Activated CD4-positive, CD25-positive, alpha-beta regulatory T cell treated with anti-CD3 and anti-CD28 coated beads, Interleukin-2, amount 50 U/mL, for 72 hours (primary cell): ENCODE measurements at places on chromosomes 12 and 14.

- no peak for DNase-seq
Measured at GRCh38 chr14:55721353-55721752, 141.3 kb downstream of the KTN1 start.

DNA sequence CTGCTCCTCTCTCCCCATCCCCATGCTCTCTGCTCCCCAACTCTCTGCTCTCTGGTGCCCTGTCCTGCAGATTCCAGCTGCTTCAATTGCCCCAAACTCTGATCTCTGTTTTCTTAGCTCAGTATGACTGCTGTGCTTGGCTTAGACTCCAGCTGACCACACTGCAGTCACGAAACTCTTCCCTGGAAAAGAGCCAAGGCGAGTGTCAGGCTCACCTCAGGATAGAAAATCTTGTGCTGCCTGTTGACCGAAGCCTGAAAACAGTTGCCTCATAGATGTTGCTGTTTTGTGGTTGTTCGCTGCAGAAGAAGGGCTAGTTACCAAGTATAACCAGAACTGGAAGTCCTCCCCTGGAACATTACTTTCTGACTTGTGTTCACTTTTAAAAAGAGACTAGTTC is 6.7 kb upstream of the STON2 start:
- DNase-seq = no peak

DNA sequence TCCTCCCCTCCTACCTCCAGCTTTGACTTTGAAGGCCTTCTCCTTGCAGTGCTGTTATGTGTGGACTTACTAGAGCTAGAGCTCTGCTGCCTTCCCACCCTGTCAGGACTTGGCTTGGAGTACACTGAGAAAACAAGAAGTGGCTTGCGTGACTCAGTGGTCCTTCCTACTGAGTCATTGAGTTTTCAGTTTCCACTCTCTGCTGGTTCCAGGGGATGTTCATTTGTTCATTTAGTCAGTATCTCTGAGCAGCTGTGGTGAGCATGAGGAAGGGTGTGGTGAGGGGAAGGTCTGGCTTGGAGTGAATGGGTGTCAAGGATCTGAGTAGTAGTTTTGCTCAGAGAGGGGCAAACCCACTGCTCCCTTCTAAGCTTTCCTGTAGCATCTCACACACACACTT is 17.2 kb upstream of the ELK3 start:
- DNase-seq = peak; percentile 49

- no peak for DNase-seq
Measured at GRCh38 chr12:122374707-122375106, 47.8 kb downstream of the CLIP1 start.

DNA sequence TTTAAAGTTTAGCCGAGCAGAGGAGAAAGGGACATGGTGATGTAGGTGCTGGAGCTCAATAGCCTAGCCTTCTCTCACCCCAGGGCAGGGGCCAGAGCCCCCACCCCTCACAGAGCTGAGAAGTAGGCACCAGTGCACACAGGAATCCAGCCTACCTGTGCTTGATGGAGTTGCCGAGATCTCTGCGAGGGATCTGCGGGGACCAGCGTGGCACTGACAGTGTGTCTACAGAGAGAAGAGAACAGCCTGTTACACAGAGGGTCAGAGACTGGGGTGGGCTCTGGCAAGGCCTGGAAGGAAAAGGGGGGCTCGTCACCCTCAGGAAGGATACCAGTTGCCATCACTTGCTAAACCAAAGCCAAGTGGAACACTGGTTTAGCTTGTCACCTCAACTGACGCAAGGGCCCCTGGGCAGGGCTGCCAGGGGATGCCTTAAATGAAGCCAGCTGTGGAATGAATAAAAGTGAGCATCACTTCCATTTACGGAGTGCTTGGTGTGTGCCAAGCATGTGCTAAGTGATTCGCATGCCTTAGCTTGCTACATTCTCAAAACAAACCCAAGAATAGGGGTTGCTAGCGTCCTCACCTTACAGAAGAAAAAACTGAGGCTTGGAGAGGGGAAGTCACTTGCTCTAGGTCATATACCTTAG is 220.8 kb upstream of the NOS1 start:
- no peak for DNase-seq

DNA sequence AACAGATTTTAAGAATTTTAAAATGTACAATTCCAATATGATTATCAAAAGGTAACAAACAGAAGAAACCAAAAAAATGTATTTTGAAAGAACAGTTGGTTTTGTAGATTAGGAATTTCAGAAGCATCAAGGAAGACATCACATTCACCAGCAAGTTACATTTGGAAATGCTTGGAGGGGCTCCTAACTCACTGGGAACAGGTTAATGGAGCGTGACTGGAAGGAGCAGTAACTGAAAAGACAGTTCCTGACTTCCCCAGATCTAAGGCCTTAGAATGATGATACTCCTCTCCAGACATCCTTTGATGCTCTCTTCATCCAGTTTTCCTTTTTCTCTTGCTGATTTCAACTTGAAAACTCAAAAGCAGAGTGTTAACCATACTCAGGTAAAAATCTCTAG is 220.0 kb upstream of the EGLN3 start:
- DNase-seq = no peak

GRCh38 chr14:57659052-57659451 is 165.4 kb upstream of the CCDC198 start:
- DNase-seq = no peak

GRCh38 chr12:84730561-84731162 is 181.9 kb downstream of the SLC6A15 start:
- DNase-seq = no peak

GRCh38 chr14:99047441-99048031 is 224.5 kb downstream of the BCL11B start:
- DNase-seq = no peak

- no peak for DNase-seq
Measured at GRCh38 chr14:77151245-77151644, 9.7 kb upstream of the ZDHHC22 start.

DNA sequence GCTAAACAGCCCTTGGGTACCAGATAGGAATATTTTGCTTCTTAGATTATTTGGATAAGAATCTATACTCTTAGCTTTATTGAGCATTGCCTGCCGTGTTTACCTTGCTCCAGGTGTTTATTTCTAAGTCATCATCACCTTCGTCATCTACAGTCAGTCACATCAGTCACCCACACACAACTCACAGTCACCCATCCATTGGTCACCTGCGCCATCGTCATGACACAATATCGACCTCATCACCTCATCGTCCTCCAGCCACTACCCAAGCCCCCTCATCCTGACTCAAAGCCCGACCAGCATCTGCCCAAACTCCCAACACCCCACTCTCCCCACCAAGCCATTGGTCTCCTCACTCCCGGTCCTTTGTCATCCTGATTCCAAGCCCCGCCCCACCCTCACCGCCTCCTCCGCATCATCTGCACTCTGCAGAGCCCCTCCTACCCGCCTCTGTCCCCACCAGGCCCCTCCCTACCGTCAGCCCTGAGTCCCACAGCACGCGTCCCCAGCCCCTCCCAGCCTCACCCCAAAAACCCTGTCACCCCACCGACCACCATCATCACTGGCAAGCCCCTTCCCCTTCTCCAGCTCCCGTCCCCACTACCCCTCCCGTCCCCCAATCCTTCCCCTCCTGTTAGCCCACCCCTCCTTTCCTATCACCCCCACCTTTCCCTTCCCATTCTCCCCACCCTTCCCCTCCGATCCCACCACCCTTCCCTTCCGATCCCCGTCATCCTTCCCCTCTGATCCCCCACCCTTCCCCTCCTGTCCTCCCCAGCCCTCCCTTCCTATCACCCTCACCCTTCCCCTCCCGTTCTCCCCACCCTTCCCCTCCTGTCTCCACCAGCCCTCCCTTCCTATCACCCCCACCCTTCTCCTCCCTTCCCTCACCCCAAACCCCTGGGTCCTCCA is 9.8 kb downstream of the DLK1 start:
- DNase-seq = no peak

DNA sequence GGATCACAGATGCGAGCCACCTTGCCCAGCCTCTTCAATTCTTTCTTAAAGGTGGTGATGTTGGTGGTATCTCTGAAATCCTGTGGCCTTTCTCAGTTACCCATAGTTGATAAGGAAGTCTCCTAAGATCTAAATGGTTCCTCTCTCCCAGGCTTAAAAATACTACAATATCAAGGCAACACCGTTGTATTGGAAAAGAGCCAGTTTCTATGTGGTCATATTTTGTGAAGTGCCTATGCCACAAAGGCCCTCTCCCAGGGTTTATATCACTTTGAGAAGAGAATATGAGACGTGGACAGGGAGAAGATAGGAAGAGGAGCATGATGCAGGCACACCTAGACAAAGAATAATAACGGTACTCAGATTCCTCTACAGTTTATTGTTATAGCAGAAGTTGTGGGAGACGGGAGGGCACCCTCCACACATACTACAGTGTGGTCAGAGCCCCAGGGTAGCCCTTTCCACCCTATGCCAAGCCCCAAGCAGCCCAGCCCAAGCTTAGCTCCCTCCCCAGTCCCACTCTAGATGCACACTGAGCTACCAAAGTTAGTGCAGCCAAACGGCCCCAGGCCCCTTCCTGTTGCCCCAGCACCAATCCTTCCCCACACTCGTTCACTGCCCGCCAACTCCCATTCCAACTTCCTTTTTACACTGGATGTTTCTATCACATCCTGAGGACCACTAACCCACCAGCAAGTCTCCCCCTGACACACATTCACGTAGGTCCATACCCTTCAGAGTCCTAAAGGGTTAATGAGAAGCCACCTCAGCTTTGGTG is 8.3 kb downstream of the NDRG2 start:
- DNase-seq = no peak

DNA sequence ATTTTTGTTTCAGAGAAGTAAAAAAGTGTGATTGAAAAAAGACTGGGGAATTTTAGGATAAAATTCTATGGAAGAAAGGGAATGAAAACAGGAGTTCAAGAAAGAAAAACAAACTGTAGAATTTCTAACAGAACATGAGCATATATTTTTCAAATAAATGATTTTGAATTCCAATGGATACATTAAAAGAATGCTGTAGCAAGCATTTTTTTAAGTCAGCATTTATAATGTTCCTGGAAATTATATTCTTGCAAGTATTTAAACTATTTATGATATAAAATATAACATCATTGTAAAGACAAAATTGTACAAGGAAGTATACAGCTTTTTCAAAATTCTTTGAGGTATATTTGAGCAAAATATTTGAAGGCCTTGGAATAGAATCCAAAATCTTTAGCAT is 450.7 kb downstream of the AEBP2 start:
- no peak for DNase-seq

DNA sequence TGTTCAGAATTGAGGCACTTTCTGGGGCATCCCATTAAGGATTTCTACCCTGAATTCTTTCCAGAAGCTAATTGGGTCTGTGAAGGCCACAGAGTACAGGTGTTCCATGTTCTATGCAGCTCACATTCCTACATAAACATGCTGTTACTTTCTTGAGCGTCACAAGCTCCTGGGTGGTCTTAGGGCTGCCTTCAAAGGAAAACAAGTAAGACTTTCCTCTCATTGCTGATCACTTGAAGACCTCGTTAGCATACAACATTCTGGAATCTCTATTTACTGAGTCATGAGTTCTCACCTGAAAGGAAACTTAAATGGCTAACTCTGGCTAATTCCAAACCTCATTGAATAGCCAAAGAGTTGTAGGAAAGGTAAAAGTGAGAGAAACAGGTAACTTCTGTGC is 63.0 kb upstream of the HMGA2 start:
- DNase-seq = no peak

- no peak for DNase-seq
Measured at GRCh38 chr12:70754330-70754741, 117.1 kb upstream of the PTPRB start.

DNA sequence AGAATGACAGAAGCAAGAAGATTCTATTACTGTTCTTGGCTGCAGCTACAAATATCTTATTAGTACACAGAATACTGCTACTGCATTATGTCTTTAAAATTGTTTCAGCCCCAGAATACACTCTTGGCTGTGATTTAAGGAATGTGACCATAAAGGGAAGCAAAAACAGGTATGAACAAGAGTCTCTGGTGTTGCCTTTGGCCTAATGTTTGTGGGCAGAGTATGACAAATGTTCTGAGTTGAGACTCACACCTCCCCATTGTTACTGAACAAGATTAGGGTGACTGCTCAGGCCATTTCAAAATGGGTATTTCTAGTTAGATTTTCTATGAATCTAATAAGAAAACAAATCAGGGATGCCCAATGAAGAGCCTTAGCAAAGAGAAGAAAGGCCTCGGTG is 28.5 kb downstream of the TTC6 start:
- no peak for DNase-seq

GRCh38 chr14:51121096-51121495 is 26.2 kb upstream of the TRIM9 start:
- no peak for DNase-seq

DNA sequence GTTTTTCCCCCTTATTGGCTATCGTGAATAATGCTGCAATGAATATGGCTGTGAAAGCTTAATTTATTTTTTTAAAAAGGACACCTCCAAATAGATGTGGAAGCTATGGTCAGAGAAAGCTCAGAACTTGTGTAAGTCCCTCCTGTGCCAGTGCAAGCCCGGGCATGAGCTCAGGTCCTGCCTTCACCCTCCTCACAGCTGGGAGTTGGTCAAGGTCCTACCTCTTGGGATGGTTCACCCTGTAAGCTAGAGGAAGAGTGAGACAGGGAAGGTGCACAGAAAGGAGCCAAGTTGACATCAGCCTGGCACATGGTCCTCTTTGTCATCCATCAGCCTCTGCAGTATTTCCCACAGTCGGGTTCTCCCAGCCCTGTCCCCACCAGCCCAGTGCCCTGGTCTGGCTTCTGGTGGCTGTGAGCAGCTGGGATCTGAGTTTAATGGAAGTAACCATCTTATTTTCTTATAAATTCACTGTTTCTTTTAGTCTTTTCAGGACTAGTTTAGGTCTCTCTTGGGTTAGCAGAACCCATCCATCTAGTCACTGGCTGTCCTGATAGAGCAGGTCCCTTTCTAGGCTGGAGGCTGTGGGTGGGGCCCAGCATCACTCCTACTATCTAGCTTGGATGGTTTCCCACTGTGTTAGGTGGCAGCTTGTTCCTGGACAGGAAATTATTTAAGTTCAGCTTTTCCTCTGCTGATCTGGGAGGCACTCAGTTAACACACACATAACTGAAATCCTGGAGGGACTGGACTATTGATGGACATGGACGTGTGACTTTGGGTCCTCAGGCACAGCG is 11.8 kb upstream of the PLEKHG3 start:
- DNase-seq = no peak

GRCh38 chr12:69527506-69528272 is 57.5 kb downstream of the FRS2 start:
- no peak for DNase-seq

DNA sequence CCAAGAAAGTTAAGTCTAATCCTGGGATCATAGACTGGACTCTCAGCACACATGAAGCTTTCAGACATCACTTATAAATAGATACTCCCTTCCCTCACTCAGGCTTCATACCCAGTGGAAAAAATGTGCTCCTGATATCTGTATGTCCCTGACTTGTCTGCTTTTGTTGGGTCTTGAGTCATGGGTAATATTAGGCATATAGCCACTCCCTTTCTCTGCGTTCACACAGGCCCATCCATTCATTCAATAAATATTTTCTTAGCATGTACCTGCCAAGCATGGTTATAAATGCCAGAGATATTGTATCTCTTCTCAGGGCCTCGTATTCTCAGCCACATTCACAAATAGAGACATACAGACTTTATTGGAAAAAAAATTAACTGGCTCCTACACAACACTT is 43.5 kb downstream of the COX16 start:
- DNase-seq = no peak

- no peak for DNase-seq
Measured at GRCh38 chr14:53042480-53042879, 91.6 kb upstream of the FERMT2 start.
